Renal cortical epithelial cell (primary cell): ENCODE measurements at places on chromosomes 6 and 20. TPM values are rescaled to one million over a fixed set of nuclear protein-coding genes. Genes with fewer than 3 reads are reported as not detected.
A peak's percentile ranks its signal among the peaks of the same experiment; 100 is the strongest.

DNA sequence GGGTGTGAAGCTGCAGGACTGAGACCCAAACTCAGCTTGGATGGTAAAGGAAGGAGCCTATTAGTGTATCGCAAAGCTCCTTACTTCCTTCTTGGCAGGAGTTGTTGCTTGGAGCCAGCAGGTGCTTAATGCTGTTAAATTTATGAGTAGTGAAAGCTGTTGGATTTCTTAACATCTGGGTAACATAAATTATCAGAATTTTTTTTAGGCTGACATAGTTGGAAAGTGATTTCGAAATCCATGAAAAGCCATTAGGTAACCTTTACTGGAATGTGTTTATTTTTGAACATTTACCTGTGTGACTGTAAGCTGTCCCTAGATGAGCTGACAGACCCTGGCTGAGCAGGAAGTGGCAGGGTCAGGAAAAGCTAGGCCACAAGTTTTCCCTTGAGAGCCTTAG is 470.4 kb upstream of the SLC35B3 start:
- peak; percentile 72 for DNase-seq

Gene AARS2
- 8.2 and 15.5 TPM in 2 replicates for total RNA-seq

Gene TUBB2B
- 21.6 and 53.5 TPM in 2 replicates for total RNA-seq

GRCh38 chr6:112298021-112298745 is 43.8 kb upstream of the LAMA4 start:
- DNase-seq: peak; percentile 93

GRCh38 chr6:35178012-35178411 is 35.7 kb upstream of the SCUBE3 start:
- DNase-seq: no peak

- DNase-seq: peak; percentile 96
Measured at GRCh38 chr20:41005361-41005729, 23.3 kb upstream of the TOP1 start.

GRCh38 chr6:34644716-34645115 is 51.9 kb downstream of the ILRUN start:
- no peak for DNase-seq

- DNase-seq: peak; percentile 2
Measured at GRCh38 chr6:50353603-50354002, 303.9 kb upstream of the DEFB112 start.

GRCh38 chr20:58651559-58651945 is 469 bp downstream of the STX16 start:
- DNase-seq: no peak

GRCh38 chr6:100809346-100809745 is 71.8 kb downstream of the ASCC3 start:
- no peak for DNase-seq

DNA sequence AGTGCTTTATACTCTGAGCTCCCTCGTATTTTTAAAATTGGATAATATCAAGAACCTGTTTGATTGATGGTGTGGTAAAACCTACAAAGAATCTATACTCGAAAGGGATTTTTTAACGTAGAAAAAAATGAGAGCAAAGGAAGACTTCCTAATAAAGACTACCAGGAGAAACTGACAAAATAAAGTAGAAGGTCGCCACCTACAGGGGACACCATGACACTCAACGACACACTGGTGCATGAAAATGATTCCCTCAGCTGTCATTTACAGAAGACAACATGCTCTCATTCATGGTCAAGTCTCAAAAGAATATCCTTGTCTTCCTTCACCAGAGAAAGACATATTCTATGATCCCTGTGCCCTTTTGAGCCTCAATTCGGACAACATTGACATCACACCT is 10.1 kb upstream of the NHSL1 start:
- peak; percentile 67 for DNase-seq

DNA sequence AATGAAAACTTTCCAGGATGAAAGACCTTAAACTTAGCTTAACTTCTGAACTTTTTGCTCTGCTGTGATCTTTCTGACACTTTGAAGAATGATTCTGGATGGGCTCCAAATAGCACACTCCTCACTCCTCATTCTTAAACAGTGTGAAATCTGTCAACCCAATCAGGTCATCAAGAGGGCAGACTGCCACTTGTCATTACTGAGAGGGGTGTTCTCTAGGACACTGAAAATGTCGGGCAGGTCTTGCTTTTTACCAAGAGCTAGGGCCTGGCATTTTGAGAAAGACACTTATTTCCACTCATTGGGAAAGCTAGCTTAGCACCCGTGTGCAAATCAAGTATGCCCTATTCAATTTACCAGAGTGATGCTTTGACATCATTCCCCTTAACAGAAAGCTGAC is 122.2 kb downstream of the MTFR2 start:
- peak; percentile 42 for DNase-seq

Gene LAMP5
- total RNA-seq: 0.10 and 0.17 TPM in 2 replicates

DNA sequence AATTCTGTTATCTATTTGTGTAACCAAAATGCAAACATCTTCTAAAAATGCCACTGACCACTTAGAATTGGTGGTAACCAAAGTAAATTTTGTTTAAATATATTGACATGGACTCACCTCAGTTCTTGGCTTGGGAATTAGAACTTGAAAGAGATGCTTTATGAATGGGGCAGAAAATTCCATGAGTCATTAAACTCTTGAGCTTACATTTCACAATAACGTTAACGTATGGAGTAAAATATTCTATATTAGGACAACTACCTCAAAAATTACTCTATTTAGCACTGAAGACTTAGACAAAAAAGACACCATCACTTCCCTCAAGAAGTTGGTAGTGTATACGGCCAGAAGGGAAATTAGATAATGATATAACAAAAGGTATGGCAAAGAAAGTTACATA is 752.2 kb upstream of the MARCKS start:
- no peak for DNase-seq

DNA sequence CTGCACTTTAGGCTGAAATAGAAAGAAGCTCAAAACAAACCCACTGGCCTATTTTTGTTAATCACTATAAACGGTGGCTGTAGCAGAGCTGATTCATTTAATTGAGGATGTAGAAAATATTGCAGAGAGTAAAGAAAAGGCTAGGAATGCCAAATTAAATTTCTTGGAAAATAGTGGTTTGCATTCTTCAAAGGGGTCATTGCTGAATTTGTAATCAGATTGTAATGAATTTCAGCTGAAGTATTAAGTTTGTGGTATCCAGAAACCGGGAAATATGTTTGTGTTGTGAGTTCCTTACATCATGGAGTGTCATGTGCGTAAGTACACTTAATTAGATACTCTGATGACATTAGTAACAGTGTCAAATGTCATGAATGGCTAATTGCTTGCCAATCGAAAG is 203.0 kb downstream of the SAMD5 start:
- no peak for DNase-seq

- no peak for DNase-seq
Measured at GRCh38 chr6:160127270-160128124, 5.9 kb downstream of the SLC22A1 start.

- DNase-seq: peak; percentile 87
Measured at GRCh38 chr6:32113386-32114352, 4.5 kb upstream of the TNXB start.

GRCh38 chr6:125207956-125208355 is 54.4 kb downstream of the TPD52L1 start:
- peak; percentile 58 for DNase-seq

DNA sequence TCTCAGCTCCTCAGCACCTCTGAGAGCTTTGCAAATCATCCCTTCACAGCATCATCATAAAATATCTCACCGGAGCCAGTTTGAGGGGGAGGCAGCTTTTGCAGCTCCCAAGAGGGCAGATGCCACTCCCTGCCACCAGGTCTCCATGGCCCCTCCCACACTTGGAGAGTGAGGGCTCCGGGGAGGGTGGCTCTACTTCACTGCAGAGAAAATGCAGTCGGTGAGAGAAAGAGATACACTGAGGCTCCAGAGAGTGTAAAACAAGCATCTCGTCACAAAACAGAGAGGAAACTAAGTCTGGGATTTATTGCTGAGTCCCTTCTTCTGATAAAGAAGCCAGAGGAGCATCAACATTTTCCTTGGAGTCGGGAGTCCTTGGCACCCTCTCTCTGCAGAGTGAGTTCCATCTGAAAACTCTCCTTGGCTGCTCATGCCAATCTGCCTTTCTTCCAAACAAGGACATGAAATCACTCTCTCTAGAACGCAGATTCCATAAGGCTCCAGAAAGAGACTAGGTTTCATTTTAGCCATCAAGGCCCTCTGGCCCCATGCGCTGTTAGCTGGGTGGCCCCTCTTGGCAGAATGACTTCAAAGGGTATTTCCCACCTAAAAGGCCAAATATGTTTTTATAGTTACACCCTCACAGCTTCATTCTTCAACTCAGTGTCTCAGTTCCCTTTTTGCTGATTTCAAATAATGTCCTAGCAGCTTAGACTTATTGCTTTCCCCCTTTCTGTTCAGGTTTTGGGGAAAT is 70.6 kb upstream of the F13A1 start:
- DNase-seq: no peak

GRCh38 chr6:48766349-48766748 is 655.4 kb upstream of the PTCHD4 start:
- DNase-seq: peak; percentile 93

DNA sequence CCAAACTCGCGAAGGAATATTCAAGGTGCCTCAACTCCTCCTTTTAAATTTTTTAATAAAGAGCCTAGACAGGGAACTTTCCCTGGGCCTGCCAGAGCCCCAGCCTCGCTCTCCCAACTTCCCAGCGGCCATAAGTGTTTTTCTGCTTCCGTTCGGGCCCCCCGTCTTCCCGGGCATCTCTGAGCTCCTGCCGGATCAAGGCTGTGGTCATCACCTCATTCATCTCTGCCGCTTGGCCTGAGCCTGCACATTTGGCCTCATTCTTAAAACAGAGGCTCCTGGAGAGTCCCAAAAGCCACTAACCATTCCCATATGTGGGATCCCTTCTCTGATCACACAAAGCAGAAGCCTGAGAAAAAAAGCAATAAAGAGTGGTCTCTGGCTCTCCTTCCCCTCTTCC is 969.1 kb upstream of the DEFB115 start:
- no peak for DNase-seq

DNA sequence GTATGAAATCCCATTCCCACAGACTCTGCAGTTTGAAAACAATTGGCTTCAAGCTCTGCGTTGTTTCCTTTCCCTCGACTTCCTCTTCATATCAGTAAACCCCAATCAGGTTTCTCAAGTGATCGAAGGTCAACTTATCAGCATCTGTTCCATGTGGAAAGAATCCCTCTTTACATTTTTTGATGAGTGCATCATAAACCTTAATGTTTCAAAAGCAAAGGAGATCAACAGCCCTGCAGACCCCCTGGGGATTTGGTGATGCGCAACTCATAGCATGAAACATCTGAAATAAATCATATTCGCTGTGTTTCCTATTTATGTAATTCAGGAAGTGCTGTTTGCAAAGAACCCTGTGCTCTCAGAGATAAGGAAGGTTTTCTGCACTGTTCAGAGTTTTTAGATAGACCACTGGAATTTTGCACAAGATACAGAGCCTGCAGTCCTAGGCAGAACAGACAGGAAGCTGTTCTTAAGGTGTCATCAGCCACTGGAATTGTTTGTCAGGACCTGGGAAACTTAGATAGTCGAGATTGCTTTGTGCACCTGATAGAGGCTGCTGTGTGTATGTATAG is 216.0 kb downstream of the HIVEP2 start:
- no peak for DNase-seq

Gene OPN5
- under 0.01 TPM in 1 of 2 replicates, not detected in the other for total RNA-seq

- DNase-seq: no peak
Measured at GRCh38 chr6:169573883-169574282, 127.9 kb downstream of the WDR27 start.

GRCh38 chr6:147881432-147881831 is 372.9 kb downstream of the SAMD5 start:
- no peak for DNase-seq

DNA sequence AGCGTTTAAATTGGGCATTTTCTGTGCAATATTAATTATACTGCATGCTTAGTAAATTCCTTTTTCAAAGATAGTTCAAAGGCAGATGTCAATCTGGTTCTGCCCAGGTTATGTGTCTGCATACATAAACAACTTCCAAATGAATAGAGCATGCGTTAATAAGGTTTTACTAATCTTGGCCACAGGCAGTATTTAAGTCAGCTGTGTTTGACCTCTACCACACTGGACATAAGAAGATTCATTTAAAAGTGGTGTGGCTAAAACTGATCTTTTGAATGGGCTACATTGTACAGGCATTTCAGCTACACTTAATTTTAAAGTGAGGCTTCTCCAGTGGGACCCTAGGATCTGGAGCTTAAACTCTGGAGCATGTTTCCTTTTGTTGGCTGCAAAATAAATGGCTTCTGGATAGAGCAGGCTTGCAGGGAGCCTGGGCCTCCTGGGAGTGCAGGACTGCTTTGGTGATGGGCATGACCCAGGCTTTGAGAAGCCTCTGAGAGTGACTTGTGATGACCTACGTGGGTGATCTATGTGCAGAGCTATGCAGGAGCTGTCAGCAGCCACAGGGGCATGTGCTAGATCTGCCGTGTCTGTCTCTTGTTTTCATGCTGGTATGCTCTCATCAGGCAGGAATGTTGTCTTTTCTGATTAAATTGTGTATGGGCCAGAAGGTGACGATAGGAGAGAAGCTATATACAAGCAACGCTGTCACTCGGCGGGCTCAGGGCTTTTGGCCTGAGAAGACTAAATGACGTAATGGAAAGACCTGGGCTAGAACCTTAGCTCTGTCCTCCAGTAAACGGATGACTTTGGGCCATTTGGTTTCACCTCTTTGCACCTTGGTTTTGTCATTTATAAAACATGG is 331.2 kb downstream of the QKI start:
- DNase-seq: peak; percentile 78

GRCh38 chr6:149305372-149305771 is 12.1 kb upstream of the TAB2 start:
- DNase-seq: no peak

Gene SLC32A1
- total RNA-seq: not detected in 2 replicates

Gene SOBP
- total RNA-seq: 0.35 and 0.70 TPM in 2 replicates

GRCh38 chr6:5107341-5107740 is 22.2 kb downstream of the PPP1R3G start:
- DNase-seq: no peak

GRCh38 chr6:138275976-138276375 is 57.7 kb upstream of the PBOV1 start:
- no peak for DNase-seq

Gene ZDHHC14
- 3.0 and 5.3 TPM in 2 replicates for total RNA-seq

GRCh38 chr6:31592396-31592771 is 422 bp downstream of the NCR3 start:
- DNase-seq: no peak

Gene TMEM217
- total RNA-seq: 5.7 and 13.0 TPM in 2 replicates

Gene TMEM63B
- 59.6 and 112 TPM in 2 replicates for total RNA-seq

DNA sequence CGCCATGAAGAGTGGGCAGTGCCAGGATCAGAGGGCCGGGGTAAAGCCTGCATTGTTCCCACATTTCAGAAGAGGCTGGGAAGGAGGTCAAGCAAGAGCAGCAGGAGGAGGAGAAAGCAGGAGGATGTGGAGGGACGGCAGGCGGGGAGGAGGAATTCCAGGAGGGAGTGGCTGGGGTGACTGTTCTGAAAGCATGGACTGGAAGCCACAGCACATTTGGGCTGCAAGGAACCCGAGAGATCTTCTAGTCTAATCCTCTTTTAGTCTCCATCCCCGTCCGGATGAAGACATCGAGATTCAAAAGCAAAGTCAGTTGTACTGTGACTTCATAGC is 76.9 kb downstream of the FAM50B start:
- DNase-seq: no peak
